Thoracic aorta (tissue), 2 donors: ENCODE measurements at places on chromosomes 12 and 14.

- no peak for DNase-seq
Observed at GRCh38 chr14:96405677-96406076, 13.7 kb downstream of the AK7 start.

GRCh38 chr12:127398016-127398710 is 868.8 kb upstream of the TMEM132C start:
- no peak for DNase-seq

- DNase-seq = no peak
Observed at GRCh38 chr12:130701402-130701744, 14.7 kb downstream of the RIMBP2 start.

DNA sequence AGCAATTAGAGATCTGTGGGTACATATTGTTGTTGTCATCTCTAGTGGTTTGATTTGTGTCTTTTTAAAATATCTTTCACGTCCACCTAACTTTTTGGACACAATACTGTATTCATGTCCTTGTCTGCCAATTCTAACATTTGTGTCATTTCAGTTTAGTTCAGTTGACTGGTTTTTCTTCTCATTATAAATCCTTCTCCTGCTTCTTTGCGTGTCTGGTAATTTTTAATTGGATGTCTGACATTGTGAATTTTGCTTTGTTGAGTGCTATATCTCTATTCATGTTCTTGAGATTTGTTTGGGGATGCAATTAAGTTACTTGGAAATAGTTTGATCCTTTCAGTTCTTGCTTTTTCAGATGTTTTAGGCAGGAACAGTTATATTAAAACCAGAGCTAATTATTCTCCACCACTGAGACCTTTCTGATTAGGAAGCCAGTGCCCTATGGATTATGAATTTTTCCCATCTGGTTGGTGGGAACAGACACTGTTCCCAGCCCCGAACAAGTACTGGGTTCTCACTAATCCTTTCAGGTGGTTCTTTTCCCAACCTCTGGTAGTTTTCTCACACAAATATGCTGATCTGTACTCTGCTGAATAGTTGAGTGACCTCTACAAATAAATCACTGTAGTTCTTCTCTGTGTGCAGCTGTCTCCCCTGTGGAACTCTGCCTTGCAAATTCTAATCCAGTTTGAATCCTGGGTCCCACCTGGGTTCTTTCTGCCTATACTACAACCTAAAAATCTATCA is 91.1 kb upstream of the DYNC1H1 start:
- DNase-seq = no peak

GRCh38 chr12:131102991-131103668 is 149.4 kb downstream of the ADGRD1 start:
- no peak for DNase-seq

DNA sequence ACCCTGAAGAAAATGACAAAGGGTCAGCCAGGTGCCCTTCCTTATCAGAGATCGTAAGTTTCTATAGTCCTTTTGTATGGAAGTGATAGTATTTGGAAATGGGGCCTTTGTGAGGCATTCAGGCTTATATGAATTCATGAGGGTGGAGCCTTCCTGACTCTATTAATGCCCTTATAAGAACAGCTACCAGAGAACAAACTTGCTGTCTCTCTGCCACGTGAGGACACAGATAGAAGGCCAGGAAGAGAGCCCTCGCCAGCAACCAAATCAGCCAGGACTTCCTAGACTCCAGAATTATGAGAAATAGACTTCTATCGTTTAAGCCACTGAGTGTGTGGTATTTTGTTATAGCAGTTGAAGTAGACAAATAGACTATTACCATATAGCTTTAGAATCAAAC is 36.7 kb downstream of the TRMT5 start:
- no peak for DNase-seq

DNA sequence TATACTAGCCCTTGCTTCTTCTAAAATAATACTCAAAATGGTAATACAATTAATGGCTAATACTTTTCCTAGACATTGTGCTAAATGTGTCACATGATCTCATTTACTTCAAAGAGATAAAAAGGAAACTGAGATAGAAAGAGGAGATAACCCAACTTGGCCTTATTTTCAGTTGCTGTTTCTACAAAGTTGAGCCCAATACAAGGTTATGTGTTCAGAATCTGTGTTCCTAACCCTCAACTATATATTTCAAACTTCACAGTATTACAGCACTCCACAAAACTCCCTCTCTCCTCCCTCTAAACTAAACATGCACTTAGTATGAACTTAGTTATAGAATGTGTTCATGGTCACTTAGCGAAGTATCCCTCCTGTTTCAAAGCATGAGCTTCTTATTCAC is 277.9 kb downstream of the CCER1 start:
- no peak for DNase-seq

DNA sequence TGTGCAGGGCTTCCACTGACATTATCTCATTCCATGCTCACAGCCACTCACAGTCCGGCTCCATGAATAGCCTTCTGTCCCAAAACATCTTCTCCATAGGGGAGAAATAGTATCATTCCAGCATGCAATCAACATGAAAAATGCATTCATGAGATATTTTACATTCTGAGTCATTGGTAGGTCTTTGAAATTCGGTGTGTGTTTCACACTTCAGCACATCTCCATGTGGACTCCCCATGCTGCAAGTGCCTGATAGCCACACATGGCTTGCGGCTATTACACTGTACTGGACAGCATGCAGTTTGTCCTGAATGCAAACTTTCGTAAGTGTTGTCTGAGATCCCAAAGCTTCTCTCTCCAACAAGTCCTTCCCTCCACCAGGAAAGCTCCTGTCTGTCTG is 449.3 kb downstream of the MED13L start:
- DNase-seq = no peak

DNA sequence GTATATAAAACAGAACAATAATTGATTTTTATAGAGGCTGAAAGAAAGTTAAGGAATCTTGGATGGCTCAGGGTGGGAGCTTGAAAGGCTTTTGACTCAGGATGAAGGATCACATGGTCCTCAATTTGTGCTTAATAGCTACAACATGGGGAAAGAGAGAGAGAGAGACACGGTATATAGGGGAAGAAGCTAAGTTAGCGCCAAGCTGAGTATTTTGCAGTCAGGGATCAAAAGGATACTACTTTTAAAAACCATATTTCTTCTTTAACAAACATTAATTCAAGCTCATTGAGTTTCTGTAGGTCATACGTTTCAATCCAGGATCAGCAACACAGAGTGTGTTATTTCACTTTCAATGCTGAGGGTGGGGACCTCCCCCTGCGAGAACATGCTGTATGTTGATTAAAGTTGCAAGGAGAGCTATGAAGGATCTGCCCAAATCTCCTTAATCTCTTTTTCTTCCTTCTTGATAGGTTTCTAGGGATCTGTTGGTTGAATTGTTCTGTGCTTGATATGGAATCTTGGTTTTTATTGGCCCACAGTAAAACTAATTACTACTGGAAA is 133.1 kb upstream of the NUDT4 start:
- DNase-seq = no peak

DNA sequence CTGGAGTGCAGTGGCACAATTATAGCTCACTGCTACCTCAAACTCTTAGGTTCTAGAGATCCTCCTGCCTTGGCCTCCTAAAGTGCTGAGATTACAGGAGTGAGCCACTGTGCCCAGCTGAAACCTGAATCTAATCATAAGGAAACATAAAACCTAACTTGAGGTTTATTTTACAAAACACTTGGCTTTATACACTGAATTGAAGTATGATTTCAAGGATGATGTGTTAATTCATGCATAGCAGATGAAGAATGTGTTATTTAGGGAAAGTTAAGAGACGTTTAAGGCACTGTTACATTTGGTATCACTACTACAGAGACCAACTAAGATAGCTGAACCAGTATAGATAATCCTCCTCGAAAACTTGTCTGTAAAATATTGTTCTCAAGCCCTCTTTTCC is 6.4 kb downstream of the DICER1 start:
- DNase-seq = no peak

DNA sequence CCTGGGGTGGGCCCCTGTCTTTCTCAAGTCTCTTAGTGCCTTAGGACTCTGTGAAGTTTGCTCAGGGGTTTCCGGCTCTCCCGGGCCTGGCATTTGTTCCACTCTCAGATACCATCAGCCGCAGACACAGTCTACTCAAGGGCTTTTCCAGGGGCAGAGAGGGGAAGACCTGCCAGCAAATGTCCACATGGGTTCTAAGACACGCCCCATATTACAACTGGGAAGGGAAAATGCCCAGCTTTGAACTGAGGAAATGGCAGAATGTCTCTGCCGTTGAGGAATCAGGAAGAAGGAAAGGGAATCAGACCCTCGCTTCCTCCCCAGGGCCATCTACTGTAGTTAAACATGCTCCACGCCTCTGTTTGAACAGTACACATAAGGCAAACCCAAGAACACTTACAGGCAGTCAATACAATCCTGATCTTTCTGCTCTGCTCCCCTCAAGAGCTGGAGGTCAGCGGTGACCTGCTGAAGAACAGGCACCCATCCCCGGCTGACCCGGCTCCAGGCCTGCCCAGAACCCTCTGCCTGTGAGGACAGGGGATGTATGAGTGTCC is 7.9 kb downstream of the CCDC85C start:
- DNase-seq = no peak

- no peak for DNase-seq
Observed at GRCh38 chr14:24329736-24330135, 5.1 kb downstream of the ADCY4 start.

DNA sequence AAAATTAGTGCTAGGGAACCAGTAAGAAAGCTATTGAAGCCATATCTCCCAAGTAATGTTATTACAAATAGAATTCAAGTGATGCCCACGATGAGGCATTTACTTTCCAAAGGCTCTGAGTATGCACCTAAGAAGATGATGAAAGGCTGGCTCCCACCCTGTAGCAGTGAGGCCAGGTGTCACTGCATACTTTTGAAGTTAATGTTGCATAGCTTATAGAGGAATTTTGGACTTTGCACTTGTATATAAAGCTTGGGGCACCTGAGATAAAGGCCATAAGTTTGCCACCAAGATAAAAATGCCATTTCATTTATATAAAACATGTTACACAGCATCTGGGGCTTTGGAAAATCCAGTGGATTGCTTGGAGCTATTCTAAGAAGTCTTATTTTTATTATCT is 96.2 kb downstream of the PTPRB start:
- no peak for DNase-seq

GRCh38 chr14:98244162-98244948 is 1027.6 kb downstream of the BCL11B start:
- DNase-seq = no peak

DNA sequence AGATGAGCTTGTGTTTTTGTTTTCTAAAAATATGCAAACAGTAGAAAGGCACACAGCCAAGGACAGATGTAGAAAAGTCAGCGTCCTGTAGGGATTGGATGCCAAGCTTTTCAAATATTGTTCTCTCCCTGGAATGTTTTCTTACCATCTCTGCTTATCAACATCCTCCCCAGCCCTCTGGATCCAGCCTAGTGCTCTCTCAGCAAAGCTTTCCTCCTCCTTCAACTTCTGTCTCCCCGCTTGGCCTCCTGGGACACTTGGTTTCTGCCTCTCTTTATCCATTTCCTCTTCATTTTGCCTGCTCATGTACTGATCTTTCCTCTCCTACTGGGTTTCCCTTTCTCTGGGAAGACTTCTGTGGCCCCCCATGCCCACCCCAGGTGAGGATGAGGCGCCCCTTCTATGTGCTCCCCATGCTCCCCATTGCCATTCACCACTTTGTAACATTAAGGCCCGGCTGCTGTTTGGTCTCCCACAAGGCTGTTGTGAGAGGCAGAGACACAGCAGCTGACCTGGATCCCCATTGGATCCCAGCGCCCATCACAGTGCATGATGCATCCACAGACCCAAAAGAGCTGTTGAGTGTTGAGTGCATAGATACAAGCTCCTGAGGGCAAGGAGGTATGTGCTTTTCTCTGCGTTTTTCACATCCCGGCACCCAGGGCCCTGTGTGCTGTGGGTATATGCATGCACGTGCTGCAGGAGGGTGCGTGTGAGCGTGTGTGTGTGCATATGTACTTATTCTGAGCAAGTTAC is 38.2 kb downstream of the EVL start:
- DNase-seq = no peak
